ENCODE measurements at places on chromosomes 6 and 20.

DNA sequence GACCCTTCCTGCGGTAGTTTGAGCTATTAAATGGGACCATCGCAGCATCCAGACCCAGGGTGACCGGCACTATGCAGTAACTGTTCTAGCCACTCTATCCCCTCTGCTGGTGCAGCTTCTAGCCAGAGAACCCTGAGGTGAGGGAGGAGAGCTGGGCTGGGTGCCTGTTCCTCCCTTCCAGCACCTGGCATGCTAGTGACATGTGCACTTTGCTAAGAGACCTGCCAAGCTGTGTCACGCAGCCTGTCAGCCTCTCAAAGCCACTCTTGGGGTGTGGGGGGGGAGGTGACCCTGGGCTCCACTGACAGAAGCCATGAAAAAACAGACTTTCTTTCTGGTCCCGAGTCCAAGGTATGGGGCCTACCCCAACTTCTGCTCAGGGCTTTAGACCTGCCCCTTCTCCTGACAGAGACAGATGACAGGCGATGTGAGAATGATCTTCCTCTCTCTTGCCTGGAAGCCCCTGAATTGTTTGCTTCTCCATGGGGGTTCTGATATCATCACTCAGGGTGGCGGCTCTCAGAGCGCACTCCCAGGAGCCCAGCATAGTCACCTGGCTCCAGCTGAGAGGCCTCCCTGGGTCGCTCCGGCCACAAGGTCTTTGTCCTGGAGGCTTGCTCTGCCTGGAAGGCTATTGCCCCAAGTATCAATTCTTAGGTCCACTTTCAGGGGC lies 47.2 kb upstream of the MLN start:
- DNase-seq: no peak

DNA sequence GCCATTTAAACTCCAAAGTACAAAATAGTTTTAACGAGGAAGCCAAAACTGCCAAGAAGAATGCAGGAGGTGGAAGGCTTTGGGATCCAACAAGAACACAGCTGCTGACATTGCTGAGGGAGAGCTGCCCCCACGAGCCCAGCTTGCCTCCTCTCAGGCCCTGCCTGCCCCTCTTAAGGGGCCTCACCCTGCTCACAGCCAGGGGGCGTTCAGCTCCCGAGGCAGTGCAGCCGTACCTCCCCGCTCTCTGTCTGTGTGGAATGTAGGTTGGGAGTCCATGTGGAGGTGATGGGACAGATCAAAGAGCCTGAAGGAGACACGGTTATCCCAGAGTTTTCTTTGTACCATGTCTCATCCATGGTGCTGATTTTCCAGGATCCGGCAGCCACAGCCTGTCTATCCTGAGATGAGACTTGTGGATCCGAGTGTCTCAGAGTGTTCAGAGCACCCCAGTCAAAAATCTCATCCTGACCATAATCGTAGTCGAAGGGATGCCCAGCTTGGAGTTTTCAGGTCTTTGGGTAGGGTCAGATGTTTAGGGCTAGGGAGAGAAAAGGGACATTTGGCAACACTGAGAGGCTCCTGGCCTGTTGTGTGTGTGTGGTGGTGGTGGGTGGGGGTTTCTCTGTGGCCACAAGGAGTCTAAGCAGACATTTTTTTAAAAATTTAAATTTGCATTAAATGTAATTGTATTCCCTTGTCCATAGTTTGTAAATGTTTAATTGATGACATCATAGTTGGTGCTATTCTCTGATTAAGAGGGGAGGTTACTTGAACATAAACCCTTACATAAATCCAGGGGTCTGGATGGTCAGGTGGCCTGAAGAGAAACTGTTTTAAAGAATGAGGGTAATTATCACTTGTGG lies 111.4 kb upstream of the CLDN20 start:
- DNase-seq: no peak

DNA sequence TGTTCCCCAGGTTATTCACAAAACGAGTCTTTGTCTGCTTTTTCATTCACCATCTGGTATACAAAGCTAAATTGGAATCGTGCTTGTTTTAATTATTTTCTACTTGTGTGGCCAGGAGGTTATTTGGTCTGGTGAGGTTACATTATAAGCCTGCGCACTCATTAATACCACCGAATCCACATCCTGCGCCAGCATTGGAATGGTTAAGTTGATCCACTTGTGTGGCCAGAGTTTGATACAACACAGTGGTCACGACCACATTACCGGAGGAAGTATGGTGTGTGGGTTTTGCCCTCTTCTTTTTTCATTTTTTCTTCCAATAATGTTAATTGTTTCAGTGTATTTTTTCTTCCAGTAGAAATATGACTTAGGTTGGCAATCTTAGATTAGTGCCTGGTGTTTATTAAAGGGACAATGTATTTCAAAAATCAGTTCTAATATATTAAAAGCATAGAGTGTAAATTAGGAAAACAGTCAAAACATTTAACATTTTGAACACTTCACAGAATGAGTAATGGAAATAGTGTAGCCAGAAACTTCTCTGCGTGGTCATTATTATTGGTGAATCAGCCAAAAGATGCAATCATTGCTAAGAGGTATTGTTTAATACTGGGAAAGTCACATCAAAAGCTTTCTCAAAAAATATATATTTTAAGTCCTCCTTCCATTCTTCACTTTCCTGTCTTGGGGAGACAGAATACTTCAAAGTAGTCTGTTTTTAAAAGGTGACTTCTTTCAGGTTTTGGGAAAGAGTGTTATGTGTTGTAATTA lies 84.5 kb downstream of the JARID2 start:
- DNase-seq: no peak

DNA sequence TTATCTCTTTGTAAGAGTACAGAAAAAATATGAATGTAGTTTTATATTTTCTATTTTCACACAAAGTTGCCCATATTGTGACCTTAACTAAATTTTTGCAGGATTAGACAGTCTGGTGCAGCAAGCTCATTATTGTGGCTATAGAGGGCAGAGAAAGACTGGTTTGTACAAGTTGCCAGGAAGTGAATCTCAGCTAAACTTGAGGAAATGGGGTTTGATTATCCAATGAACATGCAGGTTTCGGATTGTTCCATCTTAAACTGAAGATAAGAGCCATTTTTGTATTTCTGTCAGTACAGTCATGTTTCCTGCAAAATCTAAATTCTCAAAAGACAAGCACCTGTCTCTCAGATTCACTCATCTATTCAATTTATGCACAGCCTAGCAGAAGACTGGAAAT lies 390.9 kb downstream of the MMUT start:
- DNase-seq: no peak

- no peak for DNase-seq
Observed at GRCh38 chr6:90411292-90411781, 114.7 kb upstream of the BACH2 start.

GRCh38 chr6:165298402-165298801 lies 11.0 kb downstream of the C6orf118 start:
- DNase-seq: no peak

- DNase-seq: no peak
Observed at GRCh38 chr6:89745096-89745495, 74.5 kb downstream of the MDN1 start.

GRCh38 chr20:57654998-57655808 lies 35.0 kb upstream of the ZBP1 start:
- no peak for DNase-seq

- no peak for DNase-seq
Observed at GRCh38 chr6:129966125-129966524, 52.3 kb upstream of the L3MBTL3 start.

DNA sequence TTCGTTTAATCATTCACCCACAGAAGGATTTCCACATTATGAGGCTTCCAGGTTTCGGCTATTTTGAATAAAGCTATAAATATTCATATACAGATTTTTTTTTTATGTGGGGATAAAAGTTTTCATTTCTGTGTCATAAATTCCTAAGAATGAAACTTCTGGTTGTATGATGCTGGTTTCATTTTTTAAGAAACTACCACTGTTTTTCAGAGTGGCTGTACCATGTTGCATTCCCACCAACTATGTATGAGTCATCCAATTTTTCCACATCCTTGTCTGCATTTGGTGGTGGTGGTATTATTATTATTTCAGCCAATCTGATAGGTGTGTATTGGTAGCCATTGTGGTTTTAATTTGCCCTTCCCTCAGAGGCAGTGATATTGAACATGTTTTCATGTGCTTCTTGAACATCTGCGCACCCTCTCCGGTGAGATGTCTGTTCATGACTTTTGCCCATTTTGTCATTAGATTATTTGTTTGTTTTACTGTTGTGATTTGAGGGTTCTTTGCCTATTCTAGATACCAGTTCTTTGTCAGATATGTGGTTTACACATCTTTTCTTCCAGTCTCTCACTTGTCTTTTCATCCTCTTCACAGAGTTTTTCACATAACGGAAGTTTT lies 75.5 kb downstream of the DOK5 start:
- DNase-seq: no peak

Data from effector CD8-positive, alpha-beta T cell (primary cell).